ENCODE measurements at places on chromosomes 7 and 10.

DNA sequence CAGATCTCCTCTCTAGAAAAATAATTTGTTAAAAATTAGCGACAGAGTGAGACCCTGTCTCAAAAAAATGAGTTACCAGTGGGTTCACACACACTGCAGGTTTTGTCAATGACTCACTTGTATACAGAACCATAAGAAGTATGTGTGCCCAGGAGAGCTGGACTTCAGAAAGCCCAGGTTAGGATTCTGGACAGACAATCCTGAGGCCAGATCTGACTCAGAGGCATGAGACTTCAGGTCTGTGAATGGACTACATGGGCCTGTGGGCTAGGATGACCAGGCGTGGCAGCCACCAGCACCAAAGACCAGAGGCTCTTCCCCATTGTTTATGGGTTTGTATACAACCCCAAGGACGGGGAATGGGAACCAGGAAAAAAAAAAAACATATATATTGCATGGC lies 9.3 kb upstream of the ZNF438 start:
- DNase-seq, result no peak

DNA sequence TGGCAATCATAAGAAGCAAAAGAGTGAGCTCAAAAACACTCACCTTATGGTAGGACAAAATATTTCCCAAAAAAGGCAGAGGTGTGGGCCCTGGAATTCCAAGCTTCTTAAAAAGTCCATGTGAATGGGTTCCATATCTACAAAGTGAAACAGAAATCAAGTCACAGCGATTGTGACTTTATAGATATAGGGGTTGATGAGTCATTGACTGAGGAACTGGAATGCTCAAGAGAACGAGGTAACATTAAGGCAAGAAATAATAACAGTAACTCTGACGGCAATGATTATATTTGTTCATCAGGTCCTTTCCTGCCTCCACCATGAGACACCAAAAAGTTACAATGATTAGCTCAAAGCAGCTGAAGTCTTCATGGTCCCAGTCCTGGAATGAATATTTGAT lies 4.0 kb downstream of the CYP3A4 start:
- no peak for DNase-seq

- DNase-seq, result no peak
These were observed 66.7 kb downstream of the HHEX start for GRCh38 chr10:92756201-92757065.

- no peak for DNase-seq
These were observed 245.9 kb downstream of the SKAP2 start for GRCh38 chr7:26618449-26618848.

- DNase-seq, result no peak
These were observed 82.0 kb downstream of the GRK5 start for GRCh38 chr10:119289227-119289920.
